ENCODE measurements at places on chromosomes 12 and 14.

GRCh38 chr12:42761601-42762350 lies 172.2 kb upstream of the PRICKLE1 start:
- DNase-seq, result no peak

DNA sequence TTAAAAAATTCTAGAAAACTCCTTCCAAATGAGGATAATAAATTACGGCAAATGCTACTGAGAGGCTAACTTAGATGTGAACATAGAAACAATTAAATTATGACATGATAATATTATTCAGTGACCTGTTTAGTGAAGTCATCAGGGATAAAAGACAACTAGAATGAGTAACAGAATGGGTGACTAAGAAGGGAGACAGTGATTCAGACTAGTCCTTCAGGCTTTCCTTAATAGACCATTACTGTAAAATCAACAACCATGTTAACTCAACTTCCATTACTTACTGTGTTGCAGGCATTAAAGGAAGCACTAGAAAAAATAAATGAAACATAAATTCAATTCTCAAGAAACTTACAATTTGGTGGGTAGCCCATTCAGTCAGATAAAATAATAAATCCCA lies 543.9 kb upstream of the LRFN5 start:
- no peak for DNase-seq

DNA sequence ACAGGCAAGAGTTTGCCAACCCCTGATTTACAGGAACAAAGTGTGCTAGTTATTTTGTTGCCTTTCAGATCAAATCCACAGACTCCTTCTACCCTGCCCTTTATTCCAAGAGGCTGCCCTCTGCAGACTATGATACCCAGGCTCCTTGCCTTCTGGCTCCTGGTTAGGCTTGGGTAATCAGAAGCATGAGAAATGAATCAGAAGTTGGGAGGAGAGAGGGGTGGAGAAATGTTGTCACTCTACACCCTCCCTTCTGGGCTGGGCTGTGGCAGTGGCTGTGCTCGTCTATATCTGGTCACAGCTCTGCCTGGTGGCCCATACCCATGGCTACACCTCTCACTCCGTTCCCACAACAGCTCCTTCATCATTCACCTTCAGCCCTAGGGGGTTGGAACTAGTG lies 204.6 kb upstream of the PLXNC1 start:
- DNase-seq, result peak; percentile 10

GRCh38 chr12:110223777-110224378 lies 57.2 kb upstream of the ATP2A2 start:
- no peak for DNase-seq

GRCh38 chr12:12278899-12279298 lies 12.1 kb upstream of the LRP6 start:
- no peak for DNase-seq

DNA sequence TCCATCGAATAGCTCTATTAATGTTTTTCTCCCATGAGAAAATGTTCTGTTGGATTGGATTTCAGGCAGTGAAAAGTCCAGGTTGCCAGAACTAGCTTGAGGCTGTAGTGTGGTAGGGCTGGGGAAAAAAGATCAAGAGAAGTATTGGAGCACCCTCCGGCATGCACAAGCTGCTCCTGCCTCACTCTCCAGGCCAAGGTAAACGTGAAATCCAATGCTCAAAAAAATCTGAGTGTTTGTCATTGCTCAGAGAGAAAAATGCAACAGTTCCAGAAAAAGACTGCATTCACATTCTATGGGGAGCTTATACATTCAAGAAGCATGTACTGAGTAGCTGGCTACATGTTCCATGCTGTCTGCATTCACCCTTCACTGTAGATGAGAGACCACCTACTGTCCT lies 680.9 kb upstream of the TBX3 start:
- no peak for DNase-seq

- no peak for DNase-seq
Observed at GRCh38 chr12:124227951-124228711, 66.8 kb upstream of the RFLNA start.

GRCh38 chr12:71772735-71773134 lies 18.1 kb downstream of the RAB21 start:
- DNase-seq, result no peak

GRCh38 chr12:10847744-10848143 lies 1.5 kb downstream of the PRR4 start:
- DNase-seq, result no peak

GRCh38 chr12:119179335-119180021 lies 747 bp downstream of the HSPB8 start:
- peak; percentile 84 for DNase-seq

GRCh38 chr12:110689281-110690126 lies 589 bp upstream of the HVCN1 start:
- peak; percentile 26 for DNase-seq

- no peak for DNase-seq
Observed at GRCh38 chr14:23725980-23726710, 90.0 kb downstream of the DHRS2 start.

- DNase-seq, result peak; percentile 79
Observed at GRCh38 chr12:132600048-132601032, 10.0 kb downstream of the LRCOL1 start.

GRCh38 chr12:23204933-23205778 lies 580.2 kb downstream of the ETNK1 start:
- DNase-seq, result peak; percentile 2

GRCh38 chr14:79325557-79325956 lies 885.7 kb downstream of the DIO2 start:
- DNase-seq, result no peak

- DNase-seq, result peak; percentile 21
Observed at GRCh38 chr12:31897781-31898503, 61.3 kb upstream of the RESF1 start.

DNA sequence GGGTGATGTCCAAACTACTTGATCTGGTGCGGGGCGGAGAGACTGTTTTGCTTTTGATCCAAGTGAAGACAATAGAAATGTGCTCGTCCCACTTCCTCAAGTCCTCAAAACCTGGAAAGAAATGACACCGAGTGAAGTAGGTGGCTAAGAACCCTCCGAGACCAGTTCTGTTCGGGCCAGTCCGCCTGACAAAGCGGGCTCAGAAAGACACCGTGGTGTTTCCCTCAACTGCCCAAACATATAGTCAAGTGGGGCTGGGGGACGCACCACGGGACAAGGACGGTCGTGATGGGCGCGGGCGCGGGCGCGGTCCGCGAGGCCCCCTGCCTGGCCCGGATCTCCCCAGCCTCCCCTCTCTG lies 1.6 kb downstream of the PHLDA1 start:
- DNase-seq, result peak; percentile 32

DNA sequence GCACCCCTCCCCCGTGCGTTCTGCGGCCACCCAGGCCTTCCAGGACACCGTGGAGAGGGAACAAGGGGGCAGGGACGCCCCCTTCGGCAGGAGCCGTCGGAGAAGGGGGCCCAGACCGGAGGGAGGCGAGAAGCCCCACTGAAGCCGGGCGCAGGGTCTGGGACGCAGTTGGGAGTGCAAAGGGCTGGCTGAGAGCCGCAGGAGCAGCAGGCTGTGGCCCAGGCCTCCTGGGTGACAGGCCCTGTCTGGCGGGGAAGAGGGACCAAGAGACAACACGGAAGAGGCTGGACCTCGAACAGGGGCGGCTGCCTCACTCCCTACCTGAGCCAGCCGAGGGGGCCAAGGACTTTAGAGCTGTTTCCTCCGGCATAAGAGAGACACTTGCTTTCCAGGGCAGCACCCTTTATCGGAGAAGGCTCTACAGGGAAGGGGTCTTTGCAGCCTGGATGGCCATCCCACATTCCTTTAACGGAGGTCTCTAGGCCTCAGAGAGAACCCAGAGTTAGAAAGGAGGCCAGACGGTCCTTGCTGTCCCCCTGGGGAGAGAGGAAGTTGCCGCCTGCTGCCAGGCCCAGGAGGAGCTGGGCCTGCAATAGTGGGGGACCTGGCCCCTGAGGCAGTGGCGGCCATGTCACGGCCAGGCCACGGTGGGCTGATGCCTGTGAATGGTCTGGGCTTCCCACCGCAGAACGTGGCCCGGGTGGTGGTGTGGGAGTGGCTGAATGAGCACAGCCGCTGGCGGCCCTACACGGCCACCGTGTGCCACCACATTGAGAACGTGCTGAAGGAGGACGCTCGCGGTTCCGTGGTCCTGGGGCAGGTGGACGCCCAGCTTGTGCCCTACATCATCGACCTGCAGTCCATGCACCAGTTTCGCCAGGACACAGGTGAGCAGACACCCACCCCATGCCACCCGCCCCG lies 1.3 kb downstream of the DTX1 start:
- no peak for DNase-seq

GRCh38 chr12:64780531-64781279 lies 21.5 kb upstream of the GNS start:
- DNase-seq, result peak; percentile 88

DNA sequence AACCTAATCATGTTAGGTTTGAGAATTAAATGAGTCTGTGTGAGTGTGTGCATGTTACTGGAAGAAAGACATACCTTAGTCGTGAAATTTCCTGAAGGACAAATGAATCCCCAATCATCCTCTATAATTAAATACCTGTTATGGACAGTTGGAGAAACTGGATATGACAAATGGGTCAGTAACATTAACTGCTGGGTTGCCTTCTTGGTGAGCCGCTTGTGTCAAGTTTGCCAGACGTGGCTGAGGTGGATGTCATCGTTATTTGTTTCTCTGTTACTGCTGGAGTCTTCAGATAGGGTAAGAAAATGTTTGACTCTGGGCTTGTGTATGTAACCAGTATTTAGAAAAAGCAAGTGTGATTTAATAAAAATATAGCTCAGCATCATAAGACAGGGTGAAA lies 131.6 kb downstream of the CAND1 start:
- DNase-seq, result no peak

- DNase-seq, result no peak
Observed at GRCh38 chr14:91904483-91904882, 37.1 kb upstream of the TC2N start.

DNA sequence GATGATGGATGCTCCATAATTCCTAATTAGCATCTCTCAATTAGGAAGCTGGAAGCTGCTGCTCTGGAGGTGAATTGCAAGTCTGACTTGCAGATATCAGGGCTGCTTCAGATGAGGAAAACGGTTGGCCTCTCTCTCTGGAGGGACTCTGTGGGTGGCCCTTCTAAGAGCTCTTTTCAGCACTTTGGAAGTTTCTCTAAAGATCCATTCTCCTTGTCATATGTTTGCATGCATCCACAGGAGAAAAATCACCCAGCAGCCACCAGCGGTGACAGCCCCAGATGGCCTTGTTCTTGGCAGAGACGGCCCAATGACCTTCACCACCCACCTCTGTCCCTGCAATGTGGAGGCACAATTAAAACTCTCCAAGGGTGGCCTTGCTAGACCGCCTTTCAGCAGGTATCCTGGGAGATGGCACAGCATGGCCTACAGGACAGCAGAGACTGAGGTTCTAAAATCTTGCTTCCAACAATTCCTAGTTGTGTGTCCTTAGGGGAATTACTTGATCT lies 42.3 kb downstream of the KSR2 start:
- no peak for DNase-seq

GRCh38 chr12:59405992-59406391 lies 189.8 kb upstream of the SLC16A7 start:
- no peak for DNase-seq

- DNase-seq, result no peak
Observed at GRCh38 chr12:27852742-27853141, 72.7 kb upstream of the MANSC4 start.

GRCh38 chr14:32129124-32129523 lies 52.0 kb downstream of the ARHGAP5 start:
- DNase-seq, result no peak

- DNase-seq, result no peak
Observed at GRCh38 chr12:40970320-40970907, 217.7 kb upstream of the PDZRN4 start.

- peak; percentile 30 for DNase-seq
Observed at GRCh38 chr12:46386877-46387629, 14.5 kb upstream of the SLC38A2 start.

DNA sequence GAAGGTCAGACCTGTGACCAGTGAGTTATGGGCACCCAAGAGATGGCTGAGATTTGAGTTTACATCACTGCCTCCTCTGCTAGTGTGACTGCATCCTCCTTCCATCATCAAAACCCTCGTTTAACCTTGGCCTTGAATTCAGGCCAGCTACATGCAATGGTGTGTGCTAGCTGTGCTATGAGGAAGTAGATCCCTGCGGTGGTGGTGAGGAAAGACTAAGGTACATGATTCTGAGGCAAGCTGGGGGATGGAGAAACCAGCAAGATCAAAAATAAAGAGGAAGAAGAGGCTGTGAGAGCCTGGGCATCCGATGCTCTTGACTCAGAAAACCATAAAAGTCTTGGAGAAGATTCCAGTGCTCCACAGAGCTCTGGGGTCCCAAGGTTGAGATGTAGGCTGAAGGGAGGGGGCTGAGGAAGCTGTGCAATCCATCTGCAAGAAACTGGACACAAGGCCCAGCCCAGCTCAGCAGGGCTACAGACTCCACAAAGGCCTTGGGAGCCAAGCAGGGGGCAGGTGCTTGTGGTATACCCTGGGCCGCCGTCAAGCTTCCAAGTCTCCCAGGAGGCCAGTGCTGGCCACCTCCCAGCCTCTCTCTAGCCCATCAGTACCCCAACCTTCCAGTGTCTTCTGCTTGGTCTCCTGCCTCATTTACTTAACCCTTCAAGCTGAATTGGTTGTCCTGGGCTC lies 774.8 kb downstream of the VRK1 start:
- no peak for DNase-seq

DNA sequence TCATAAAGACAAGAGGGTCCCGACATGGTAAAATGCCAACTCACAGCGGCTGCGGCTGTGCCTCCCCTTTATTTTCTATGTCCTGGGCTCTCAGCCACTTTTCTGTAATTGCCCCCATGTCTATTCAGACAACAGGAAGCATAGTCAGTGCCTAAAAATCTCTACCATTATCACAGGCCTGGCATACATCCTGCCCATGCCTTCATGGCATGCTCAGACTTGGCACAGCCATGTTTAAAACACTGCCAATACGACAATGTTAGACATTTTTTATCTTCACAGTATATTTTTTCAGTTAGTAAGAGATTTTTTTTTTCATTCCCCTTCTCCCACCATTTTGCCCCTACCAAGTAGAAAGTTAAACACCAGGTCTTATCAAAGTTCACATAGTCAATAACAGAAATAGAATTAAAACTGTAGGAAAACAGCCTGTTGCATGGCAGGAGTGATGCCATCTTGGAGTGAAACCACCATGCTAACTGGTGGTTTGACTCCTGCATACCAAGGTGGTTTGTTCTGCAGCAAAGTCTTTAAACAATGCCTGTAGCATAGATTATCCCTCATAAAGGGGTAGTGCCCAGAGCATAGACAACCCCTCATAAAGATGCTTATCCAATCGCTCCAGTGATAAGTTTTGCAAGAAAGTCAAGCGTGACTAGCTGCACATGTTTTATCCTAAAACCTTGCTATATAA lies 18.9 kb upstream of the CERS5 start:
- DNase-seq, result no peak

GRCh38 chr12:58533652-58534051 lies 386.7 kb downstream of the LRIG3 start:
- no peak for DNase-seq

DNA sequence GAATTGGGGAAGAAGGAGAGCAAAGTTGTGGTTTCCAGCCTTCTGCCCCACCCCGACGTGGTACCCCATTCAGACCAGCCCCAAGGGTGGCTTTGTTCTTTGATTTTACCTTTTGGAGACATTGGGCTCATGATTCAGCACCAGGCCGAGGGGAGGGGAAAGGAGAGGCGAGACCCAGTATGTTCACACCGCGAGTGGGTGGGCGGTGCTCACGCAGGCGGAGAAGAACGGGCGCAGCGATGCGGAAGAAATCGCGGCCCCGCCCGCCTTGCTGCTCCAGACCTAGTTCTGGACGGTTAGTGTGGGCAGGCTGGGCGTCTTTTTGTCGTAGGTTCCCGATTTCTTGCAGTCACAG lies 963 bp downstream of the ATL1 start:
- peak; percentile 68 for DNase-seq

- no peak for DNase-seq
Observed at GRCh38 chr14:89760086-89760485, 194.4 kb downstream of the EFCAB11 start.

Data from thyroid gland (tissue), 4 donors.